Breast epithelium (tissue), 4 donors: ENCODE measurements at places on chromosomes 3 and 15. TPM values are rescaled to one million over a fixed set of nuclear protein-coding genes. Genes with fewer than 3 reads are reported as not detected.
A peak's percentile ranks its signal among the peaks of the same experiment; 100 is the strongest.

SHF gene
- 5.0 TPM for total RNA-seq

SAMMSON gene
- total RNA-seq, result not detected

DNA sequence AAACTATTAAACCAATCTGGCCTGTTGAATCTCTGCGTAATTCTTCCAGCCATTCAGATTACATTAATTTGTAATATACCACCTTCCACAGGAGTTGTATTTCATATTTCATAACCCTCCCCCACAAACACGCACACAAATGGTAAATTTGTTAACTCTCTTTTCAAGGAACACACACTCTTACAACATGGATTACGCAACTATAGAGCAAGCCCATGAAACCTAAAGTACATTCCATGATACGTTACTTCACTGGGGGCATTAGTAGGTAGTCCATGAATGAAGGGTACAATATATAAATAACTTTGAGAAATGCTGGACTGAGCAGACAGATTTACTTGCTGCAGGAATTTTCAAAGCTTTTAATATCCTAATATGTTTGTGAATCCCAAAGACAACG, 65.0 kb downstream of the TRIM69 start:
- no peak for DNase-seq

FSD2 gene
- 1.6 TPM for total RNA-seq

DNA sequence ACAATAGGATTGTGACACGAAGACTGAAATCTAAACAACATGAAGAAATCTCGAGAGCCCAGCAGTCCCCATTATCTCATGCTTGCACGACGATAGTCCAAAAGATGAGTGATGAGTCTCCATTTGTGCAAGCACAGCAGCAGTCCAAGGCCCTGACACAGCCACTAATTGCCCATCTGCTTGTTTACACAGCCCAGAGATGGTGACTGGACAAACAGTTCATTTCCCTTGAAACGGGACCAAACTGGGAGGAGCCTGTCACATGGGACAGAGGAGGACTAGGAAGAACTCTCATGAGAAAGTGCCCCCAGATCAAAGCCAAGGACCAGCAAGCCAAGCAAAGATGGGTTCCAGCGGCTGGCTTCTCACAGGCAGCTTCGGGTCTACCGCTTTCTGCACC, 121.0 kb downstream of the GREM1 start:
- no peak for DNase-seq

BCL2A1 gene
- total RNA-seq, result 1.6 TPM

- no peak for DNase-seq
These were observed 18.3 kb upstream of the ATP8B4 start for GRCh38 chr15:50137330-50137761.

DNA sequence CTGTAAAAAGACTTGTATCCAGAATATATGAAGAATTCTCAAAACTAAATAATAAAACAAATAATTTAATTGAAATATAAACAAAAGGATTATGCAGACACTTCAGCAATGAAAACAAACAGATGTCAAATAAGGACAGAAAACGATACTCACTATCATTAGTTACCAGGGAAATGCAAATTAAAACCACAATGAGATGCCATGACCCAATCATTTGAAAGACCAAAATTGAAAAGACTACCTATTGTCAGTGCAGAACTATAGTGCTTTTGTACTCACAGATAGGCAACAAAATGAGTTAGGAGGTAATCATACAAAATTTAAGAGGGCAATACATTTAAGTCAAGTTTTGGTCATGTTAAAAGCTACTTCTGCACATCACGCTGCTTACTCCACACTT, 31.6 kb upstream of the OR5K4 start:
- DNase-seq, result no peak

DNA sequence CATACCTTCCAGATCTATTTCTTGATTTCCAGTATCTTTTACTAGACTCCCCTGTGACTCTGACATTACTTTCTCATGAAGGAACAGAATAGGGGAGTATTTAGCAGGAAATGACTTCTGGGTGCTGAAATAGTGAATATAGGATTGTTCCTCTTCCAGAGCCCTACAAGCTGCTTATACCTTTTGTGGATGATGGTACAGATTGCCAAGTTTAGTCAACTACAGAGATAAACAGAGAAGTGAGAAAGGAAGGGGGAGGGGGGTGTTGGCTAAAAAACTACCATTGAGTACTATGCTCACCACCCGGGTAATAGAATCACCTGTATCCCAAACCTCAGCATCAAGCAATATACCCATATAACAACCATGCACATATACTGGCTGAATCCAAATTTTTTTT, 298.3 kb upstream of the GPR149 start:
- DNase-seq, result no peak

GCSAM gene
- total RNA-seq, result 0.66 TPM

GRCh38 chr3:4464576-4464975, 2.5 kb downstream of the SUMF1 start:
- DNase-seq, result no peak

DNA sequence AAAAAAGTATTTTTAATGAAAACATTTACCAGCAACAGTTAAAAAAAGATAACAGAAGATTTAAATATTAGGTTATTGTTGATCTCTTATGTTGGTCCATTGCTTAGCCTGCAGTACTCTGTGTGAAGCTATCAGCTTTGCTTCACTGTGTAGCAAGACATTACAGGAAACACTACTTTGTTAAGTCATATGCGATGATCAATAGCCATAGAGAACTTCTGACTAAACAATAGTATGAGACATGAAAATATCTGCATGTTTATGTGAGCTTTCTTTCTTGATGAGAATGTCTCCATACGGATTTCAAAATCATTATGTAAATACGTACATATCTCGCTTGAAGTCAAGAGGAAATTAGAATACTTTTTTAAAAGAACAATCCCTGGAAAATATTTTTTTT, 27.0 kb upstream of the CAPN3 start:
- DNase-seq, result no peak

PCOLCE2 gene
- total RNA-seq, result 178 TPM

EXD1 gene
- total RNA-seq, result not detected

GRCh38 chr15:60371175-60372051, 26.4 kb downstream of the ANXA2 start:
- peak; percentile 79 for DNase-seq

DNA sequence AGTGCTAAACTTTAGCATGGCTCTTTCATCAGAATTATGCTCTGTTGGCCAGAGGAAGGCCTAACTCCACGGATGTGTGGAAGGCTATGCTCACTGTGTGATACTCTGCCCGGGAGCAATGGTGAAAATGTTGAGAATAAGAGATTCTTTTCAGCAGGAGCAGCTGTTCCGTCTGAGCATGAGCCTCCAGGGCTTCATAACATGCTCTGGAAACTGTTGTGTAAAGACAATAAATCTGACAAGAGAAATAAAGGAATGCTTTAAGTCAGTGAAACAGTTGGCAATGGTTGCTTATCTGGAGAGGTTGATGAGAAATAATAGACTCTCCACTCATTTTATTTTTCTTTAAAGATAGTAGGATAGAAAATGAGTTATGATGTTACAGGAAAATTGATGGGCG, 269.8 kb downstream of the DIPK2A start:
- DNase-seq, result no peak

DNA sequence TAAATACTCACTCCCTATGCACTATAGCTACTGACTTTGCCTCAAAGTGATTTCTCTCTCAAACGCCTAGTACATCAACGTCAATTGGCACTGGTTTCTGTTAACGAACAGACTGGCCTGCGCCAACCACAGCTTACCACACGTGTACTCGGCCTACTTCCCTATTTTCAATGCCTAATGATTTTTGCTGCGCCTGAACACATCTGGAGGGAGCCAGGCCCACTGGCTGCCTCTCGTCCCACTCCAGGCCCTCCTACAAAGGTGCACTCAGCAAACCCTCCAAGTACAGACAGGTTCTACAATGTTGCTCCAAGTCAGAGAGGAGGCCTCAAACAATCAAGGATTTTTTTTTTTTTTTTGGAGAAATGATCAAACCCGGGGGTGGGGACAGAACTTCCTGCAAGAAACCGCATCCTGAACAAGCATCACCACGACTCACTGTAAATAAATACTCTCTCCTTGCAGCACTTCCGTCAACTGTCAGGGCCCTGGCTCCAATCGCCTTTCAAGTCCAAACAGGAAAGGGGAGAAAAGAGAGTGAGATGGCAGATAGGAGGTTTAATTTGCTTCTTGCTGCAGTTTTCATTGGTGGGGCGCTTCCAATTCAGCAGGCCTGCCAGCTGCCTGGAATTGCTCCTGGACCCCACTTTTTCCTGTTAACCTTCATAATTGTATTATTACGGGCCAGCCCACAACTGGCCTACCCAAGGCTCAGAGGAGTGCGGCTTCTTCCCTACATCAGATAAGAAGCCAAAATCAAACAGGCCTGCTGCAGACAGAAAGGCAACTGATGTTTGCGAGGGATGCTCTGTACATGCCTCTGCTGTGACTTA, 139.3 kb downstream of the FOXP1 start:
- DNase-seq, result peak; percentile 69

- DNase-seq, result no peak
These were observed 5.8 kb upstream of the MANF start for GRCh38 chr3:51379301-51379700.

DNA sequence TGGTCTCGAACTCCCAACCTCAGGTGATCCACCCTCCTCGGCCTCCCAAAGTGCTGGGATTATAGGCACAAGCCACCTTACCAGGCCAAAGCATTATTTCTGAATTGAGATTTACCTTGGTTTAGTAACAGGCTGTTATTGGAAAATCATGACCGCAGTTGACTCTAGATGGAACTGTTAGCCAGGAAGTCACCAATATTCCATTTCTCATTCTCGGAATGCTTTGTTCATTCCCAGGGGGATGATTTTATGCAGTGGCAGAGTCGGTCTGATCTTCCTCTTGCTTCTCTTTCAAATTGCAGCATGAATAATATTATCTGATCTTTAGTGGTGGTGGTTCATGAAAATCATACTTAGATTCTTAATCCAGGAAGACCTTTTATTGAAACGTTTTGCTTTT, 195.5 kb upstream of the MBNL1 start:
- no peak for DNase-seq

DNA sequence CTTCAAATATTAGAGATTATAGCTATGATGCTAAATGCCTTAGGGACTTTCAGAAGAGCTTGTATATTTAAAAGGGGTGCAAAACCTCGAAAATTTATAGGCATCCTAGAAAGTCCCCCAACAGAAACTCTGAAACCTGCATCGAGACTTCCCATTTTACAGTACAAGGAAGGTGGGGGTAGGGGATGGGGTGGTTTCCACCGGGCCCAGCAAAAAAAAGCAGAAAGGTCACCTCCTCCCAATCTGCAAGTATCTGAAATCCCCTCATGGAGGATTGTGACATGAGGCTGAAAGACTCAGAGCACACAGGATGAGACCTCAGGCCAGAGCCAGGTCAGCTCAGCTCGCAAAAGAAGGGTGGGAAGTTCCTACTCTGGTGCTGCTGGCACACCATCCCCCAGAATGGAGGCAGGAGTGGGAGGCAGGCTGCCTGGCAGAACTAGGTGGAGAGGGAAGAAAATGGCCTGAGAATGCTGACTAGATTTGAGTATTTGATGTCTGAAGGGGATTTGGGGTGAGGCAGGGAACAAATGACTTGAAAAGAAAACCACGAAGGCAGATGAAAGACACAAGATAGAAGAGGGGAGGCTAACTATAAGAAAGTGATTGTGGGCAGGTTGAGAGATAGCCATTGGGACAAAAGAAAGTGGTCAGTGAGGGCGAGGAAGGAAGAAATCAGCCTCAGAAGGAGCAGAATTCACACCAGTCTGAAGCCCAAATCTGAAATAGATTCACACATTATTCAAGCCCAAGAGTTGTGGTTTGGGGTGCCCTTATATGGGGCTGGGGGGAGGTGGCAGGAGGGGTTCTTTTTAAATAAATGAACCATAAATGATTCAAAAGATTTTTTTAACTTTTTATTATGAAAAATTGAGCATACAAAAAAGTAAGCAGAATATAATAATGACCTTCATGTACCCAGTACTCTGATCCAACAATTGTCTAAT, 22.5 kb upstream of the TSC22D2 start:
- DNase-seq, result no peak

DNA sequence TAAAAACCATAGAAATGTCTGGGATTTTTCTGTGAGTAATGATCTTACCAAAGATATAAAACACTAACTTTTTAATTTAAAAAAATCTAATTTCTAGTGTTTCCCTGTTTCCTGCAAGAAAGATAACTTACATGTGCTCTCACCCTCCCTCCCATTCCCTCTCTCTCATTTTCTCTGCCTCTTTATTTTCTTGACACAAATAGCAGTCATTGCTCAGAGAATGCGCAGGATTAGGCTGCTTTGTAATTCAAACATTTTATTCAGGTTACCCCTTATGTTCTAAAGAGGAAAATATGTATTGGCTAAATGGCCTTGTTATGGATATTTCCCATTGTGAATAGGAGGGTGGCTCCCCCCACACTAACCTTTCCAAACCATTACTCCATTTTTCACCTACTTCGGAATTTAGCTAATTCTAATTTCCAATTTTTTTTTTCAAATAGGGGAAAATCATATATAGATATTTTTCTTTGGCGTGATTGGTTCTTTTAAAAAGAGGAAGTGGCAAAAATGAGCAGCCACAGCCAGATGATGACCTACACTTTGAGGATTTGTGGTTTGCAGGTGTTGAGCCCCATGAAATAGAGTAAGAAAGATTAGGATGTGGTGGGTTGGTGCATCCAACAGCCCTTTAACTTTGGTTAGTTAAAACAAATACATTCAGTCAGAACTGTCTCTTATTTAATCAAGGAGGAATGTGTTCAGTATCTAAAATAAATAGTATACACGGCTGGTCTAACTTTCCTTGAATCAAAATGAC, 554.4 kb downstream of the IGSF11 start:
- DNase-seq, result no peak

GOLIM4 gene
- total RNA-seq, result 33.8 TPM

CRYGS gene
- total RNA-seq, result 3.8 TPM

DNA sequence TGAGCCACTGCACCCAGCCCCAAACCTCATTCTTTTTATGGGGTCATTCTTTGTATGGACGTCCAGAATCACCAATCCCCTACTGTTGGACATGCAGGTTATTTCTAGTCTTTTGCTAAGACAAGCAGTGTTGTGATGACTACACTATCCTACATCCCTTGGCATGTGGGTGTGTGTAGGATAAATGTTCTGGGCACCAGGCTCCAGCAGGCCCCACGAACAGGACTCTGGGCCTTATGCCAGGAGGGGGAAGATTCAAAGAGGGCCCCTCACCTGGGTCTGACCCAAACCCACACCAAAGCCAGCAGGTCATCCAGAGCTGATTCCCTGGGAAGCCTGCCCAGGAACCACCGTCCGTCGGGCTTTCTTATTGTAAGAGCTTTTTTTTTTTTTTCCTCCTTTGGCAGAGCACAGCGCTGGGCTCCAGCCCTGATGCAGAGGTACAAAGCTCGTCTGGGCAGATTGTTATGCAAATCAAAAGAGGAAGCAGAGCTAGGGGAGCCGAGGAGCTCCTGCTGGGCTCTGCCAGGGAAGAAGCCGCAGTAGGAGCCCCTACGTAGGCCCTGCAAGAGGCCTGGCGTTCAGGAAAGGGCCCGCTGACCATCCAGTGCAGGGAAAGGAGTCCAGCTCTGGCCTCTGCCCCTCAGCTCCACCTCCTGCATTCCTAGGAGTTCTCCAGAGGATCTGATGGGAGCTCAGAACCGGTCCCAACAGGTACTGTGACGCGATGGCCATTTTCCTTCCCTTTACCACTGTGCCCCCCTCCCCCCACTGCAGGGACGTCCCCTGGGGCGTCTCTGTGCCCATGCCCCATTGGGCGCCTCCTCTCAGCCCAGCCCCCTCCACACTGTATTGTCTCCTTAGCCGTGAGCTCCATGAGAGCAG, 29.0 kb upstream of the FURIN start:
- no peak for DNase-seq

ST3GAL6 gene
- total RNA-seq, result 16.1 TPM

GRCh38 chr3:49910409-49911123, 6.9 kb upstream of the MST1R start:
- DNase-seq, result no peak
